B cell (primary cell): ENCODE measurements at places on chromosomes 16 and 17.

GRCh38 chr16:12758670-12759558, 44.8 kb downstream of the CPPED1 start:
- no peak for DNase-seq

DNA sequence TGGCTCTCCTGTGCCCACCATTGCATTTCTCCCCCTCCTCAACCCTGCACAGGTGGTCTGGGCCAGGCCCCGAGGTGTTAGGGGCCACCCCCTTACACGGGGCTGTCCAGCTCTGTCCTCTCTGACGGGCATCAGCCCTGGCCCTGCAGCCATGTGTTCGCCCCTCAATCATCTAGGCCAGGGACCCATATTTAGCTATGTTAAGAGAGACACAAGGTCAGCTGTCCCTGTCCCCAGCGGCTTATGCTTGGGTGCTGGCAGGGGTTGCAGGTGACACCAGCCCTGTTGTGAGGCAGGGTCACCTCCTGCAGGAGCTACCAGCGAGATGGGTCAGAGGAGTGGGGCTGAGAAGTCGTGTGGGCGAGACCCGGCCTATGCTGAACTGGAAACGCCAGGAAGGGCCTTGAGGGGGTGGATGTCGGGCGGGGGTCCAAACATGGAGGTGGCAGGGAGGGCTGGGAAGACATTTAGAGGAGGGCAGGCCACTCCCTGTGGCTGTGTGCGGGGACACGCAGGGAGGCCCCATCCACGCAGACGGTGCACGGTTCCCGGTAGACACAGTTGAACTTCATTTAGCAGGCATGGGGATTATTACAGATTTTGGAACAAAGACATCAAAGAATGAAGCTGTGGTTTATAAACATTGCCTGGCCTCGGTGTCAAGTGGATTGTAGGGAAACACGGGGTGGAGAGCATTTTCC, 133.2 kb upstream of the CHMP6 start:
- no peak for DNase-seq

DNA sequence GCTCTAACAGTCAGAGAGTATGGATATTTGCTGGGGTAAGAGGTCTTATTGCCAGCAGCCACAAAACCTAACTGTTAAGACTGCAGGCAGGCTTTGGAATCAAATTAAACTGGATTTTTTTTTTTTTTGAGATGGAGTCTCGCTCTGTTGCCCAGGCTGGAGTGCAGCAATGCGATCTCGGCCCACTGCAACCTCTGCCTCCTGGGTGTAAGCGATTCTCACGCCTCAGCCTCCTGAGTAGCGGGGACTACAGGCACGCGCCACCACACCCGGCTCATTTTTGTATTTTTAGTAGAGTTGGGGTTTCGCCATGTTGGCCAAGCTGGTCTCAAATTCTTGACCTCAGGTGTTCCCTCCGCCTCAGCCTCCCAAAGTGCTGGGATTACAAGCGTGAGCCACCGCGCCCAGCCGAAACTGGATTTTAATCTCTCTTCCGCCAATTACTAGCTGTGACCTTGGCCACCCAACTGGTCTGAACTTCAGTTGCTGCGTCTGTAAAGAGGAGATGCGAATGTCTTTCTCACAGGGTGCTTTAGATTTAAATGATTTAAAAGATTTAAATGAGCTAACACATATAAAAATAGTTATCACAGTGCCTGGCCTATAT, 842 bp downstream of the MRPL10 start:
- DNase-seq = no peak

DNA sequence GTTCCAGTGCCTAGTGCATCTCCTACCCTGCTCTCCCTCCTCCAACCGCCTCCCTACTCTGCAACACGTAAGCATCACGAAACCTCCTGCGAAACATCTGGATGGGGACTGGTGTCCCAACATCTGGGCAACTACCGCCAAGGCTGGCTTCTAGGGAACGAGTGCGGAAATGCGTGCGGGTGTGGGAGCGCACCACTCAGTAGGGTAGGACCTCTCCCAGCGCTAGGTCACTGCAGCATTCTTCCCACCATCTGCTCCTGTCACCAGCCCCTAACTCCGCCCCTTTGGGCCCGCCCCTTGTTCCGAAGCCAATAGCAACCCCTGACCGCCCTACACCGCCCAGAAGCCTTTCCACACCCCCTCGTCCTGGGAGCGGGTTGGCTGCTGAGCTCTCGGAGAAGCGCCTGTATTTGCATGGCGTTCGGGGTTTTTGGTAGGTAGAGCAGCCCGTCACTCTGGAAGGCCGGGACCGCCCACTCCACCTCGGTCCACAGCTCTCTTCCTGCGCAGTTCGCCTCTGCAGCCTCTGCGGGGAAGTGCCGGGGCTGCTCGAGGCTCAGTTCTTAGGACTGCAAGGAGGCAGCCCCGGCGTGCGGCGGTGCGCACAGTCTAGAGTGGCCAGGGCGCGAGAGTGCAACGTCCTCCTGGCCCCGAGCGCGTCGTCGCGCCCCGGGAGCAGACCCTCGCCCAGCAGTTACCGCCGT, at the start of gene HS3ST3B1:
Gene HS3ST3B1, plus strand, starts transcription at position 507 of the 704 bp plus-strand sequence. CDS start 438 bp downstream, outside the sequence.
- DNase-seq = peak; percentile 95

- DNase-seq = no peak
These were observed 42.1 kb downstream of the ITGAM start for GRCh38 chr16:31301708-31302400.

DNA sequence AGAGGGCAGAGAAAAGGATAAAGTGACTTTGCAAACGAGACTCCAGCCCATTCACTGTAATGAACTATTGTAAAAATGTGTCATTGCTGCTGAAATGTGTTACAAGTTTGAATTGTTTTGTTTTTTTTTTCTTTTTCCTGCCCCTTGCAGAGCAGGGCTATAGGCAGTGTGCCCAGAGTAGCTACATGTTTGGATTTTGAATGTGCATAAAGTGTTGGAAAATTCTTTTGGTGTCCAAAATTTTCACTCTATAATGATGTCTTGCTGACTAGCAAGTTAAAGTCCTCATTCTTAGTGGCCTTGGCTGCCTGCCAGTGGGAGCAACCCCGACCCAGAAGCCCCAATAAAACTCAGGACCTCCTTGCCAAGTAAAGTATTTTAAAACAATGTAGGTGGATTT, 66.5 kb downstream of the IGF2BP1 start:
- no peak for DNase-seq

GRCh38 chr17:72699545-72699944, 392.9 kb downstream of the SLC39A11 start:
- no peak for DNase-seq

DNA sequence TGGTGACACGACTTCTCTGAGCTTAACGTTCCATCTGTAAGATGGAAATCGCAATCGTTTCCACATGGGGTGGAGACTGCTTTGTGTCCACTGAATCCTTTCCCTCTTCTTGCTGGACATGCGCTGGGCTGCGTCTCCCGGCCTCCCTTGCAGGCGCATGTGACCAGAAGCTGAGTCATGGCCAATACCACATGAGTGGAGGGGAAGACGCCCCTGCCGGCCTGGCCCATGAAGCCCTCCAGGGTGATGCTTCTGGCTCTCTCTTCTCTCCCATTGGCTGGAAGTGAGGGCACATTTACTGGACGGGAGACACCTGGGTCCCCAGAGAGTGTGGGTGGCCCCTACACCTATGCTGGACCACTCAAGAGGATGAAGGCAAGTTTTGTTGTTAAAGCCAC, 71.1 kb downstream of the DYNLRB2 start:
- no peak for DNase-seq

DNA sequence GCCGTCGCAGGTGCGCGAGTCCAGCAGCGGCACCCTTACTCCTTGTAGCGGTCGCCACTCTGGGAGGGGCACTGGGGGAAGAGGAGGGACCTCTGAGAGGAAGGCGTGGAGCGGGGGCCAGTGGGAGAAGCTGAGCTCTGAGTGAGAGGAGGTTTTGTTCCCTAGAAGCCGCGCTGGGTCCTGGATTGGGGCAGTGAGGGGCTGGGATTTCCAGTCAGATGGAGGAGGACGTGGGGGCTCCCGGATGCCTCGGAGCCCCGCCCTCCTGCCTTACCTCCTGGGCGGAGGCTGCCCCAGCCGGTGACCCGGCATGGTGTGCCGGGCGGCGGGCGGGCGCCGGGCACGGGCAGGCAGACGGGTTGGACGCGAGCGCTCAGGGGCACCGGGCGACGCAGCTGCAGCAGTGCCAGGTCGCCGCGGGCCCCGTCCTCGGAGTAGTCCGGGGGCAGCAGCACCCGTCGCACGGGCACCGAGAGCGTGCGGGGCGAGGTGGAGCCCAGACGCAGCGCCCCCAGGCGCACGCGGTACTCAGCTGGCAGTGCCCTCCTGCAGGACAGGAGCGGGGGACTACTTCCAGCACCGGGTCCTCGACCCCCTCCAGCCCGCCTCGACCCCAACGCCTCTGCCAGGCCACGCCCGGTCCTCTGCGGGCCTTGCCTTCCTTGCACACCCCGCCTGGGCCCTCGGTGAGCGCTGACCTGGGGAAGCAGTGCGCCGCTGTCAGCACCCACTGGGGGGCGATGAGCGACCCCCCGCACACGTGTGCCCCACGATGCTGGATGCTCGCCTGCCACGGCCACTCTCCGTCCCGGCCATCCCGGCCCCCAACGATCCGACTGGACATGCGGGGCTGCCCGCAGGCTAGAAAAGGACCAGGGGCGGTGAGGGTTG, 2.0 kb downstream of the PRSS33 start:
- peak; percentile 58 for DNase-seq

DNA sequence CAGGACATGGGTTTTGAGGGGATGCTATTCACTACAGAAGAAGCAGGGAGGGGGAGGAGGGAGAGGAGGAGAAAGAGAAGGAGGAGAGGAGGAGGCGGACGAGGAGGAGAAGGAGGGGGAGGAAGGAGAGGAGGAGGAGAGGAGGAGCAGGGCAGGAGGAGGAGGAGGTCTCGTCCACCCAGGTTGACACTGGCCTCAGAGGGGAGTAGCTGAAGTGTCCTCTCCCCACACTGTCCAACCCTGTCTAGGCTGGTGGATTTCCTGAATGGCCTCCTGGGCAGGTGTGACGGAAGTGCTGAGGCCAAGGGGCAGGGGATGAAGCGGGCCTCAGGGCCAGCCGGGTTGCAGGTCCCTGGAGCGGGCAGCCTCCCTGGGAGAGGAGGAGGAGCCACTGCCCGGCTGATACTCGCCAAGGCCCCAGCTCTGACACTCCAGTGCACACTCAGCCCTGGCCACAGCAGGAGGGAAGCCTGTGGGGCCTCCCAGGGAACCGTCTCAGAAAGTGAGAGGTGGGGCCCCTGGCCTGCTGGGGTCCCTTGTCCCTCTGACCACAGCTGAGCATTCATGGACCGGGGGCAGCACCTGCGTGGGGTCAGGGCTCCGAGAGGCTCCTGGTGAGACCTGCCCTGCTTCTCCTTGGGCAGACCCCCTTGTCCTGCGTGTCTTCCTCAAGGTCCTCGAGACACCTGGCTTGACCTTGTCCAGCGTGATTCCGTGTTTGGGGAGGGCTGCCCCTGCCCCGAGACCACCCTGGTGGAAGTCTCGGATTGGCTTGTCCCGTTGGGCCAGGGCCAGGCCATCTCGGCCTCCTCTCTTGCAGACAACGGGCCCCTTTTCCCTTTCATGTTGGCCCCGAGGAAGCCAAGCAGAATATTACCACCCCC, 200.6 kb upstream of the CIBAR2 start:
- no peak for DNase-seq

DNA sequence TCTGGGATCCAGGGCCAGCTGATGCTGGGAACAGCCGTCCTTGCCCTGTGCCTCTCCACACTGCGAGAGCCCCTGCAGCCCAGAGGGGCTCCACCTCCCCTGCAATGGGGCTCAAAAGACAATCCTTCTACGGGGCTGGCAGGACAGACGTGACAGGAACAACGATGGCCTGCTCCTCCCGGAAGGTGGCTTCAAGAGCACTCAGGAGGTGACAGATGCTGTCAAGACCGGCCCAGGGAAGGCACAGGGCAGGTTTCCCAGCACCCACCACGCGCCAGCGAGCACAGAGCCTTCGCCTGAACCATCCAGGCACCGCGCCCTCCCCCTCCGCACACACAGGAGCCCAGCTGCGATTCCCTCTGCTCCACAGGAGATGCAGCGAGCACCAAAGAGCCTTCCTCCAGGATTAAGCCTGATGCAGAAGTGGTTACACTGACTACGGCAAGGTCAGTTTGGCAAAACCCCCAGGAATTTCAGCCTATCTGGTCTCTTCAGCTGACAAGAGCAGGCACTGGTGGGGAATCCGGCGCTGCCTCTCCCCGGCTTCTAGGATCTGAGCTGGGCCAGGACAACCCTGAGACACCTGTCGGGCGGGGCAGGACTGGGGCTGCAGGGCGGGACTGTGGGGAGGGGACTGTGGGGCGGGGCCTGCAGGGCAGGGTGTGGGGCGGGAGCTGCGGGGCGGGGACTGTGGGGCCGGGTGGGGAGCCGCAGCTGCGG, 103.4 kb downstream of the ZNF778 start:
- no peak for DNase-seq

GRCh38 chr17:16363749-16364536, 10.7 kb upstream of the CENPV start:
- peak; percentile 81 for DNase-seq

DNA sequence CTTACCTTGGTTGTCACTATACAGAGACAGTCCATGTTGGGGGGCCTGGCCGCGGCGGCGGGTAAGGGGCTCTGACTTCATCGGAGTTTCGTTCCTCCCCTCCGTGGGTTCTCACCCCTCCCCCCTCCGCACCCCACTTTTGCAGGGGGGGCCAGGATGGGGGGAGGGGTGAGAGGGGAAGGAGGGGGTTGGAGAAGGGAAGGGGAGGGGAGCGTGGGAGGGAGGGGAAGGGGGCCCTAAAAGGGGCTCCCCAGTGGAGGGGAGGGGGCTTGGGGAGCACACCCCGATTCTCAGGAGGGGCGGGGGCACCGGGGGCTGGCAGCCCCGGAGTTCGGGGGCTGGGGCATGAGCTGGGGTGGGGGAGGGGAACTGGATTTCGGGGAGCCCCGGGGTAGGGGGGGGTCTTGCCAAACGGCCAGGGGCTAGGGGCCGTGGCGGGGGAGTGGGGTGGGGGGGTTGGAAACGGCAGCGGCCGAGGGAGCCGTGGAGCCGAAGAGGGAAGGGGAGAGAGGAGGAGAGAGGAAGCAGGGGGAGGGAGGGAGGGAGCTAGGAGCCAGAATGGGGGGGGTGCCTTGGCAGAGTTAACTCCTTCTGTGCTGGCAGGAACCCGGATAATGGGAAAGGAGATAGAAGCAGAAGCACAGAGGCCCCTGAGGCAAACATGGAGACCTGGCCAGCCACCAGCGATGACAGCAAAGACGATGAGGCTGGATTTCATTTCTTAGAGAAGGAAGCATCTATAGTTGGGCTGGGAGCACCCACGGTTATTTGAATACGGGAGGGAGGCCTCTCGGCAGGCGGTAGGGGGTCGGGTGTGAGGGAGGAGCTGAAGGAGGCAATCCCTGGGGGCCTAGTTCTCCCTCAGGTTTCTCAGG, 2.3 kb downstream of the DLG4 start:
- DNase-seq = no peak

- DNase-seq = no peak
These were observed 22.1 kb upstream of the GSG1L start for GRCh38 chr16:28085389-28086171.

DNA sequence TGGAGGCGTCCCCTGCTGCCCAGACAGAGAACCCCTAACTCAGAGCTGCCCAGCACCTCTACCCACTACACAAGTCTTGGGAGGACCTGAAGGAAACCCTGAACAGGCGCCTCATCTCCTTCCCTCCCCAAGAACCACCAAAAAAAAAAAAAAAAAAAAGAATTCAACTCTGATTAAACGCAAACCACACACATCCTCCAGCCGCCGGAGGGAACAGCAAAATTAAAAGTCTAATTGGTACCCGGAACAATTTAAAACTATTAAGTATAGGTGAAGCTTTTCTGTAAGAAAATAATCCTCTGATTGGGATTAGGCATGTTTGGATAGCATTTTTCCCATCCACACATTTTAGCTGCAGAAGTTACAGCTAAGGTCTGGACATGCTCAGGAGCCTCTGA, 202.7 kb downstream of the ZNF423 start:
- DNase-seq = no peak

- DNase-seq = no peak
These were observed 84.4 kb upstream of the XYLT1 start for GRCh38 chr16:17555176-17555575.

- peak; percentile 2 for DNase-seq
These were observed 405.5 kb upstream of the PSMD7 start for GRCh38 chr16:73891129-73891542.
